ENCODE measurements at places on chromosomes 12 and 14. TPM values are rescaled to one million over a fixed set of nuclear protein-coding genes. Genes with fewer than 3 reads are reported as not detected.

- DNase-seq: no peak
Observed at GRCh38 chr12:42217656-42218055, 20.4 kb downstream of the YAF2 start.

- no peak for DNase-seq
Observed at GRCh38 chr12:7016958-7017571, 1.2 kb downstream of the LPCAT3 start.

DNA sequence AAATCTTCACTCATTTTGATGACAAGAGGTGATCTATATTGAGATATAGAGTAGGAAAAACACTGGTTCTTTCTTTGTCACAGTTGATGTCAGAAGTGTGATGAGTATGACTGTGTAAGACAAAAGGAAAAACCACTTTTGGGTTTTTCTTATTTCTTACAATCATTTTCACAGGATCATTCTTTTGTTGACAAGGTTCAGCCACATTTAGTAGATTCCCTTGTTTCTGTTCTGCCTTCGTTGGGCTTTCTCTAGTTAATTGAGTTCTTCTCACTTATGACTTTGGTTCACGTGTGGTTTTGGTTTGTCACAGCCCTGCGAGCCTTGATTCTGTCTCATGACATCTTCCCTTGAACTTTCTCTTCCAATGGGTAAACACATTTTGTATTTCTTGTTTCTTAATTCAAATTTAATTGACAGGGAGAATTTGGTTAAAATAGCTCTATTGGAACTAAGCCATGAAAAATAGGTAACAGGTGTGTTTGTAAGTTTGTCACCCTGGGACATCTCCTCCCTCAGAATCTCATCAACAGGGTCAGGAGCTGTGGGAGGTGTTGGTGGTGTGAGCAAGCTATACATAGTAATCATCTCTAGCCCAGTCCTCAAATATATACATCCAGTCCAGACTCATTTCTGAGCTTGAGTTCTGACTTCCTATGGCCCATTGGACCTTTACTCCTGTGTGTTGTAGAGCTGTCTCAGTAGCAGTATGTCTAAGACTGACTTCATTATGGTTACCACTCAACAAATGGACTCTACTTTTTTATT is 255.3 kb downstream of the BMP4 start:
- DNase-seq: no peak

Gene FAM181A
- total RNA-seq: not detected

DNA sequence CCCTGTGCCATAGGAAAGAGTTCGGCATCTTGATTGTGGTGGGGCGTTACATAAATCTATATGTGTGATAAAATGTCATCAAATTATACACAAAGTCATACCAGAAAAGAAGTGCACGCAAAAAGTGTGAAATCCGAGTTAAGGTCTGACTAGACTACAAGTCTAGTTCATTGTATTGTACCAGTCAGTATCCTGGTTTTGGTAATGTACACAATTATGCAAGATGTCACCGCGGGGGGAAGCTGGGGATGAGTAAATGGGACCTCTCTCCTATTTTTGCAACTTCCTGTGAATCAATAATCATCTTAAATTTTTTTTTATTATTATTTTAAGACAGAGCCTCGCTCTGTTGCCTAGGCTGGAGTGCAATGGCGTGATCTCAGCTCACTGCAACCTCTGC is 43.2 kb upstream of the BCL11B start:
- DNase-seq: no peak

GRCh38 chr12:132014915-132015280 is 65.2 kb downstream of the EP400 start:
- DNase-seq: no peak

GRCh38 chr14:90969531-90970166 is 90.8 kb downstream of the RPS6KA5 start:
- no peak for DNase-seq

GRCh38 chr14:93096691-93097322 is 18.9 kb downstream of the ITPK1 start:
- DNase-seq: peak; percentile 75

DNA sequence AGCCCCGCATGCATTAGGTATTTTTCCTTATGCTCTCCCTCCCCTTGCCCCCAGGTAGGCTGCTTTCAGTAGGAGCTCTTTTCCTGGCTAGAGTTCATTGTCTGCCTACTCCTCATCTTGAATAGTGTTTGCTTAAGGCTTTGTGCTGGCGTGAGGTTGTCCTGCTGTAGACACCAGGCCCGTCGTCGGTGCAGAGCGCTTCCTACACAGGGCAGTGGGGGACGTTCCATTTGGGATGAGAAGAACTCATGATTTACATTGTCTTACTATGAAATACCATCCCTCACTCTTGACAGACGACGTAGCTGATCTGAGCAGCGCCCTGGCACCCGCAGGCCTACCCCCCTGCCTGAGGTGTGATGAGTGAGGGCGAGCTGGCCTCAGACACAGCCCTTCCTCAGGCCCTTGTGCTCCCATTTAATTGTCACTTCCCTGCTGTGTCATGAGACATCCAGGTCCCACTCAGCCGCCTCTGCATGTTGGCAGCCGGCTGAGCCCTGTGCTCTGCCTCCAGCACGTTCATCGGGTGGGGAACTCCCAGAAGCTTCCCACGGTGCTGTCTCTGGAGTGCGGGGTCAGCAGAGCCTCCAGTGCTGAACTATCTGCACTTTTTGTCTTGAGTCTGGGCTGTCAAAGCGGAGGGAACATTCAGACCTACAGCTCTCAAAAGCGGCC is 76.0 kb downstream of the WDR20 start:
- DNase-seq: no peak

DNA sequence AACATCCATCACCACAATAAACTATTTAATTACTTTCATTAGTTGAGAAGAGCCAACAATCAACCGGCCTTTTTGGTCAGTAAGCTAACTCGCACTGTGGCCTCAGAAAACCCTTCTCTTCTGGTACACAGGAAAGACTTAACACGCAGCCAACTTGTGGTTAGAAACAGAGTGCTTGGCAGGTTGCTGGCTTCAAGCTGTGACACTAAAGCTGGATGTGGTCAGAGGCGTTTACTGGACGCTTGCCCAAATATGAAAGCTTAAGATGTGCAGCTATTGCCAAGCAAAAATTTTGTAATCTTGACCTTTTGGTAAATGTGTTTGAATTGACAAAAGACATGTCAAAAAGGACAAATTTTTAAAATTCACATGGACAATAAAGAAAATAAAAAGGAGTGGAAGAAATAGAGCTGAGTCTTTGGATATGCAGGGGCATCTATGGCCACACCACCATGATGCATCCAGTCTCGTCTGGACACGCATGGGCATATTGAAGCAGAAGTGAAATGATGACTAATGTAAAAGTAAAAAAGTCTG is 2.6 kb upstream of the KLRK1 start:
- peak; percentile 50 for DNase-seq

DNA sequence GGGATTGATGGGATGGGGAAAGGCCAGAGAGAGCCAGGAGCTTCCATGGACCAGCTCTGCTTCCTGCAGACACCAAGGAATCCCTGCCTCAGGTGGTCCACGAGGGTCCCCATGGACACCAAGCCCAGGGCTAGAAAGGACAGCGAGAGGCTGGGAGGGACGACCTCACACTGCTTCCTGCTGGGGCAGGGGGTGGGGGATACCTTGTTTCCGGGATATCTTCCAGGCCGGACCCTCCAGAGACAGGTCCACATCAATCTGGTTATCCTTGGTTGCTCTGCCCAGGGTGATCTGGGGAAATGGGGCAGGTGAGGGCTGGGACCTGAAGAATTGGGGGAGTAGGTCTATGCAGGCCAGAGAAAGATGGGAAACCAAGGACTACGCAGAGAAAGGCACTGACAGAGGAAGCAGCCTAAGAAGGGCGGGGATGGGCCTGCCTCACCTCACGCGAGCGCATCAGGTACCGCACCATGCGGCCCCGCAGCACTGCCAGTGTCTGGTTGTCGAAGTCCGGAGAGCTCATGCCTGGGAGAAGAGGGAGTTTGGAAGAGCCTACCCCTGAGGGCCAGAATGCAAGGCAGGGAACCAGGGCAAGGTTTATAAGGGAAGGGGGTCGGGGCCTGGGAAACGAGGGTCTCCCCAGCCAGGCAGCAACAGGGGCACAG is 8.8 kb downstream of the MCRS1 start:
- DNase-seq: peak; percentile 45

Gene NUBPL
- total RNA-seq: 14.1 TPM

DNA sequence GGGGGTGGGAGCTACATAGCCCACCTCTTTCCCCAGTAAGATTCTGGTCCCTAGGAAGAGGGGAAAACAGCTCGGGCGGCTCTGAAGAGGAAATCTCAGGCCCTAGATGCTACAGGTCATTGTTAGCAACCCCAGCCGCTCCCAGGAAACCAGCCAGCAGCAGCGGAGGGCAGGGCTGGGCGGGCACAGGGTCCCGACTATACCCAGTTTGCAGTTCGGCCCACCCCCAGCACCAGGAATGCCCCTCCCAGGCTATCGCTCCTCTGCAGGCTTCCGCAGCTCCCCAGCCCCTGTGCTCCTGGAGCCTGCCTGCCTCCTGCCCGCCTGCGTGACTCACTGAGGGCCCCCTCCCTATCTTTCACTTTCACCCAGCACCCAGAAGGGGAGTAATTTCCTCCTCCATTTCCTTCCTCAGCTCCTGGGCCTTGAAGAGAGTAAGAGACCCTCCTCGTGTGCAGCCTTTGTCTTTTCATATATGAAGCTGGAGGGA is 27.2 kb upstream of the PNMA1 start:
- DNase-seq: peak; percentile 94

Gene NXPH4
- 0.88 TPM for total RNA-seq

DNA sequence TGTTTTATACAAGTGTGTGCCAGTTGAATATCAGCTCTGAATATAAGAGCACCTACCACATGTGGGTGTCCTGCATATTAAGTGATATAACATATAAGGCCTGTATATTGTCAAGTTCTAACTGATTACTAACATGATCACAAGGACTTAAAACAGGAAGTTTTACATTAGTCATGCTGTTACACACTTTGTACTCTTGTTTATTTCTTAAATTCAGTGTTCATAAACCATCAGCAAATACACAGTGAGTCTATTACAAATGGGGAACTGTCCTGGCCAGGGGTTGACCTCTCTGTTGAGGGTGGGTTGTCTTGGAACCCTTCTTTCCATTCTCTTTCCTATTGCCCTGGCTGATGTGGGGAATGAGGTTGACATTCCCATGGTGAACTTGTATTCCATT is 19.1 kb downstream of the HELB start:
- DNase-seq: no peak

Gene PMCH
- total RNA-seq: not detected

GRCh38 chr12:109718390-109718789 is 4.8 kb downstream of the FAM222A start:
- peak; percentile 77 for DNase-seq

Measured in osteoblast (primary cell).